CD4-positive, alpha-beta T cell treated with Interleukin-4 for 4 hours (primary cell): ENCODE measurements at places on chromosomes 4 and X.

DNA sequence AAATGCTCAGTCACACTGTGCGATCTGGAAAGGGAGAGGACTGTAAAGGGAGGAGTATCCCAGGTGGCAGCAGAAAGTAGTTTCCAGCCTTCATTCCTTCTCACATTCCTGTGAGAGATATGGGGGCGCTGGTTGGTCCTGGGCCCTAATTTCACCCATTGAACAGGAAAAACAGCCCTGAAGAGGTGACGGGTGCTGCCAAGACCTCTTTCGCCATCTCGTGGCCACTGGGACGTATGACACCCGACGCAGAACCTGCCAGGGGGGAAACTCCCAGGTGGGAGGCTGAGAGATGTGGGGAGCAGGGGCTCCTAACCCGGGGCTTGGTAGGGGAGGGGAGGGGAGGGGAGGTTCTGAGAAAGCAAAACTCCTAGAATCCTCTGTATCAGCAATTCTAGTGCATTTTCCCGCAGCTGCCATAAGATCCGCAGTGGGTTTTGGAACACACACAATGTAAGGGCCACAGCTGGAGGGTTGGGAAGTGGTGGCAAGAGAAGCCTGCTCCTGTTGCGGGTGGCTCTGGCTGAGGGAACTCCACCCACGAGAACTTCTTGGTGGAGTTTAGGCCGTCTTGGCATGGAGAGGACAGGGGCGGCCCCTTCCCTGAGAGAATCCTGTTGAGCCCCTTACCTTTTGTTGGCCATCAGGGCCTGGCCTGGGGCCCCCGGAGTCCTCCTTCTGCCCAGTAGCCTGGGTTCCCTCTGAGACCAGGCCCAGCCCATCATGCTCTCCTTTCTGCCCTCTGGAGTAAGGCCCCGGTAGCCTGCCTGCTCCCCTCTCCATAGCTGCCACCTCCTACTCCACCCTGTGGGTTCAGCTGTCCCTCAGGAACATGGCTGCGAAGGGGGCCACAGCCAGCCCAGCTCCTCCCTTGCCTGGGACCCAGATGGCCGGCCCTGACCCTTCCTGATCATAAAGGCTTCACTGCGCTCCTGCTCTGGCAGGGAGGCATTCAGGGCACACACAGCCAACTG is 134.1 kb downstream of the OR13H1 start:
- no peak for DNase-seq

DNA sequence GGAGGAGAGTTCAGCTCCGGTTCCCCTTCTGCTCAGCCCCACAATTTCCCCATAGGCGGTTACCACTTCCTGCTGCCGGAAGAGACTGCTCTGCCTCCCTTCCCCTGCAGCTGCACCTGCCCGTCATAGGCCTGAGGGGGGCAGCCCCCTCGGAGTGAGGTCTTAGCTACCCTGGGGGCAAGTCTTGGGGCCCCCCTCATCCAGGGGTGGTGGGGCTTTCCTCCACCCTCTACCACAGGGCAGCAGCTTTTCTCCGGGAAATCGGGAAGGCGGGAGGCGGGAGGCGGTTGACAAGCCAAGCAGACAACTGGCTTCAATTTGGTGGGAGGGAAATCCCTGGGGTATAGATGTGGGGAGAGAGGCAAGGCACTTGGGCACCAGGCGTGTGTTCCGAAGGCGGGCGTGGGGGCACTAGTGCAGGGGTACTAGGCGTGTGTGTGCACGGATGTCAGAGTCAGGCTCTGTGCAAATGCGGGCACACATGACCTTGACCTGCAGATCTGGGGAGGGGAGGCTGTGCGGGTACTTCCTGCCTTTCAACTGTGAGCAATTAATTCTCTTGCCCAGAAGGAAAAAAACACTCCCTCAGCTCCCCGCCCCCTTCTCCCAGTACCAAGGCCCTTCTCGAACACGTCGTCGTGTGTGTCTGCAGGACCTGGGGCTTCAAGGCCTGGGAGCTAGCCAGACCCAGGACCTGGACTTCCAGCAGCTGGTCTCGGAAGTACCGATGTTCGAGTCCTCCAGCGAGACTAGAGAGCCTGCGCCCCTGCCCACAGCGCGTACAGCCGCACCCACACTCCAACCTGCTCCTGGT is 1.0 kb upstream of the ARHGAP4 start:
- DNase-seq, result peak; percentile 81

DNA sequence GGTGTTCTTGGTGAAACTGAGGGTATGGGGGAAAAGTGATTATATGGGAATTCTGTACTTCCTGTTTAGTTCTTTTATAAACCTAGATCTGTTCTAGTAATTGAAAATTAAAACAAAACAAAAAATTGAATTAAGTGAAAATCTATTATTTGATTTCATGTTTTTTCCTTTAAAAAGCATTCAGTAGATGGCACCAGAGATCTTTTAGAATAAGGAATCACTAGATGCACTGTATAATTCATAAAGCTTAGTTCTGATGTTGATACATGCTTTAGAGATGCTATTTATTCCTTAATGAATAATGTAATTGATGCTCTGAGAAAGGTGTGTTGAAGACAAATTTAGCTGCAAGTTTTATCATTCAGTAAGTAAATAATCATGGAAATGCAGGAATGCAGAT is 87.3 kb downstream of the LCORL start:
- no peak for DNase-seq

- DNase-seq, result no peak
Measured at GRCh38 chr4:82679531-82679930, 117.7 kb upstream of the TMEM150C start.

DNA sequence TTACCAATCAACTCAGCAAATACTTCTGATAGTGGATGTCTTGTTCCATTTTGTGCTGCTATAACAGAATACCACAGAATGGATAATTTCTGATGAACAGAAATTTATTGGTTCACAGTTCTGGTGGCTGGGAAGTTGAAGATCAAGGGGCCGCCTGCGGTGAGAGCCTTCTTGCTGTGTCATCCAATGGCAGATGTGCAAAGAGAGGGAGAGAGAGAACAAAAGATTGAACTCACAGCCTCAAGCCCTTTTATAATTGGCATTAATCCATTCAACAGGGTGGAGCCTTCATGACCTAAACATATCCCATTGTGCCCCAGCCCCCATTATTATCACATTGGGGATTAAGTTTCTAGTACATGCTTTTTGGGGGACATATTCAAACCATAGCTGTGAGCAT is 86.1 kb downstream of the ADGRG4 start:
- DNase-seq, result no peak

DNA sequence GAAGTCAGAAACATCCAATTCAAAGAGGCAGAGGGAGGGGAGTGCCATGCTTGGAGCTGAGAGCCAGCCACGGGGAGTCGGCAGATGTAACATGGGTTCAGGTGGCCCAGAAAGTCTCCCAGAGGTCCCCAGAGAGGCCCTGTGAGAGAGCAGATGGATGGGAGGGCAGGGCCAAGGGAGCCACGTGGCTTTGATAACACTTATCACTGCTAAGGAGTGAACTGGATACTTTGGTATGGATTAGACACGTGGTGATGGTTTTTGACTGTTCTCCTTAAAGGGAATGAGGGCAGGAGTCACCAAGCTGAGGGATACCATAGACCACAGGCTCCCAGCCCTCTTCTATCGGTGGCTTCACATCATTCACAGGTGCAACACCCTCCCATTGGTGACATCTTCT is 13.7 kb downstream of the CCKAR start:
- no peak for DNase-seq

DNA sequence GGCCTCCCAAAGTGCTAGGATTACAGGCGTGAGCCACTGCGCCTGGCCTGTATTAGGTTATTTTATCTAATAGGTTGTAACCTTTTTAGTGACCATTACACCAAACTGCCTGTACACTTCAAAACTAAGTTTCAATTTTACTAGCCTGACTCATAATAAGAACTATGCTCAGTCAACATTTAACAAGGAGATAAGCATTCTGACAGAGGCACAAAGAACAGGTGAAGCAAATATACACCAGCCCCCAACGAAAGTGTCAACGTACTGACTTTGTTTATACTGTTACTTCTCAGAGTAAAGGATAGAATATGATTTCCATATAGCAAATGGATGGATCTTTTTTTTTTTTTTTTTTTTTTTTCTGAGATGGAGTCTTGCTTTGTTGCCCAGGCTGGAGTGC is 62.8 kb downstream of the SHISA3 start:
- DNase-seq, result no peak

DNA sequence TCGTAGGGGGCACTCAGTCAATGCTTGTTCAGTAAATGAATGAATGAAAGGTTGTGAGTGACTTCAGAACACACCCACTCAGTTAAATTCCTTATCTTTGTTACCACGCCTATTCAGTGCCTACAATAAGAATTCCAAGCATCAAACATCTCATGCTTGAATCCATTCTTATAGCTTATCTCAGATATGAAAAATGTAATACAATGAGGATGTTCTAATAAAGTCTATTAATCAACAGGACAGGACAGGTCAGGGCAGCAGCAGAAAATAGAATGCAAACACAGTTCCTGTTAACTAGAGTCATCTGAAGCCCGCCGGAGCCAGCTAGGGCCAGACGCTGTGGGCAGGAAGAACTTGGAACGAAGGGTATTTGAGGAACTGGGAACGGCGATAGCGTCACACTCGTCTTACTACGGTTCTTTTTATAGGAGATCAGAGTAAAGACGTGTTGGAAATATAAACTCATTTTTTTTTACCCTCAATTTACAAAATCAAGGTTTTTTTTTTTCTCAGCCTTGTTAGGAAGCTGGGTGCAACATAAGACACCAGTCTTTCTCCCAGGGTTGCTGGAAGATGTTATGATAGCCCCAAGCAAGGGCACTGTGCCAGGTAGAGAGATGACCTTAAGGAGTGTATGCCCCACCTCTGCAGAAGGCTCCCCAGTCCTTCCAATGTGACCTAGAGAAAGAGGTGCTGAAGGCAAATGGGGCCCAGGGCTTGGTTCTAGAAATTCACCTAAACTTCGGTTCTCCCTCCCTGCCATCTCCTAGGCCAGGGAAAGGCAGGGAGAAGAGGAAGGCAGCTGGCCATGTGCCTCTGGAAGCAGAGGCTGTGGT is 48.3 kb downstream of the SEL1L3 start:
- no peak for DNase-seq

GRCh38 chr4:39062770-39063097 is 702 bp downstream of the KLHL5 start:
- DNase-seq, result no peak

DNA sequence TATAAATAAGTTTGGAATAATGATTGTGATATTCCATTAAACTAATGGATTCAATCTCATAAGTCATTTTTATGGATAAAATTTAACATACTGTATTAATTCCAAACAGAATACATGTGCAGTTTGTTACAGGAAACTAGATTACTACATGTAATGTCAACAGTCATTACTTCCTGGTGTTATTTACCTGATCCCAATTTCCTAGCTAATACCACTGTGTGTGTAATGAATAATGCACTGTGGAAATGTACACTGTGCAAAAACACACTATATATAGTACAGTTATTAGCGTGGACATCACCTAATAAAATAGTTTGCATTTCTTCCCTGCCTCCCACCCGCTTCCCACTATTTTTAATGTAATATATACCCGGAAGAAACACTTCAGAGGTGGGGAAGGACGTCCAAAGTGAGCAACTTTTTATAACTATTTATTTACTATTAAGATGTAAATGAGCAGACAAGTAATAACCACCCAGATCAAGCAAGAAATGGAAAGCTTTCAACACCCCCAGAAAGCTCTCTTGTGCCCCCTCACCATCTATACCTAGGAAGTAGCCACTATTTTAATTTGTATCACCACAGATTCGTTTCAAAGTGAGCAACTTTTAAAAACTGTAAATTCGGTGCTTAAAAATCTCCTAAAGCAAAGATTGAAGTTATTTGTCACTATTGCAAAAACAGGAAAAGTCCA is 219.1 kb downstream of the THOC2 start:
- no peak for DNase-seq

- no peak for DNase-seq
Measured at GRCh38 chrX:53211391-53211978, 13.5 kb downstream of the KDM5C start.
